ENCODE measurements at places on chromosomes 3 and 15.

DNA sequence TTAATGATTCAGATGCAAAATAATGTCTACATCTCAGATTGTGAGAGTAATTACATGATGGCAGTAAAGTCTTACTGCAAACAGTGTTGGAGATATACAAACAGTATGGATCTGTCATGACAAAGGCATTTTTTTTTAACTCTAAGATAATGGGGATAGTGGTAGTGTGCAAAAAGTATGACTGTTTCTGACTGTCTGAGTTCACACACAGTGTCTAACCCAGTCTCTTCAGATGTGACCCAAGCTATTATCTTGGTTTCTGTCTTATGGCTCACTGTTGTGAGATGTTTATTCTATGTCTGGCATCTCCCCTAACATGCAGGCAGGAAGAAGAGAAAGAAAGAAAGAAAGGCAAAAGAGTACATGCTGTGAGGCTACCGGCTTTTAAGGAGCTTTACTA is 17.0 kb downstream of the RPL39L start:
- DNase-seq: no peak

DNA sequence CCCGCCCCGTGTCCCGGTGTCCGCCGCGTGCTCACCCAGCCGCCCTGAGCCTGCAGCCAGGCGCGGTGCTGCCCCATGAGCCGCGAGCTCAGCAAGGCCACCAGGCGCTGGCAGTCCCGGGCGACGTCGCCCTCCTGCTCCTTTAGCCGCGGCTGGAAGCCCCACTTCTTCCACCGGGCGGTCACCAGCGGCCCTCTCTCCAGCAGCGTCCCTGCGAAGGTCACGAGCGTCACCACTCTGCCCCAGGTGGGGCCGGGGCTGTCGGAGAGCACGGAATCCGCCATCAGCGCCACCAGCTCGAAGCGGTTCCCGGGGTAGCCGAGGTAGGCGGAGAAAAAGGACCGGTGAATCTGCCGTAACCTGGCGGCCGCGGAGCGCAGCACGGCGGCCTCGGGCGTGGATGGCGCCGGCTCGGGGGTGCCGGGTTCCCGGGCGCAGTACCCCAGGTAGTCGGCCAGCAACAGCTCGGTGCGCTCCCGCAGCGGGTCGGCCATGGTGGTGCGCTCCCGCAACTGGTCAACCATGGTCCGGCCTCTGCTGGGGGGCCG is 298 bp downstream of the BCL2L10 start:
- peak; percentile 34 for DNase-seq

DNA sequence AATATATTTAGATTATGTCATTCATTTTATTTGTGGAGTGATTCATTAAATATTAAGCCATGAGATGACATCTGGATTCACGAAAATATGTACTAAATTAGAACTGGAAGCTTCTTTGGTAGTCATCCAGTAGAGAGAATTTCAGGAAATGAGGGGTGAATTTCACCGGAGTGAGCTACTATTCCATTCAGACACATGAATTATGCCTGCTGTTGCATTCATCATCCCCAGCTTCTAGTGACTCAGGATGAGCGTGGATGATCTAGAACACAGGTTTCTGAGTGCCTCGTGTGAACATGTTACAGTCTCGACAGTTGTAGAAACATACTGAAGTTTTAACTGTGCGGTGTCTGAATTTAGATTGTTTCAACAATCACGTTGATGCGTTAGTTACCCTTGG is 42.9 kb upstream of the GABRG3 start:
- DNase-seq: no peak

DNA sequence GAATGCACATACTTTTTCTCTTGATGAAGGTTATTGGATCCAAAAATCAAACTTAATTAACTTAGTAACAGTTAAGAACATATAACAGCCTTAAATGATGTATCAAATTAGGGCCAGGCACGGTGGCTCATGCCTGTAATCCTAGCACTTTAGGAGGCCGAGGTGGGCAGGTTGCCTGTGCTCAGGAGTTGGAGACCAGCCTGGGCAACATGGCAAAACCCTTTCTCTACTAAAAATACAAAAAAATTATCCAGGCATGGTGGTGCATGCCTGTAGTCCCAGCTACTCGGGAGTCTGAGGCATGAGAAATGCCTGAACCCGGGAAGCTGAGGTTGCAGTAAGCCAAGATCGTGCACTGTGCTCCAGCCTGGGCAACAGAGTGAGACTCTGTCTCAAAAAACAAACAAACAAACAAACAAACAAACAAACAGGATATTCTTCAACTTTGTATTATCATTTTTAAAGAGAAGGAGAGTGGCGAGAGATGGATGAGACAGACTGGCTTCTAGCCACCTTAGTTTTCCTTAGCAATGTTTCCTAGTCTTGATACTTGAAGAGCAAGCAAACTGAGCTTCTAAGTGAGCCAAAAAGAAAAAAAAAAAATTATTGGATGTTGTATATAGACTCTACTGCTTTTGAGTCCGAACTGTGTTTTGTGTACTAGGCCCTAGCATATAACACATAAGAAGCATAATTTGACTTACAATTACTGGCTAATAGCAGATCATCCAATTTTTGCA is 13.8 kb downstream of the SPRED1 start:
- DNase-seq: no peak

- peak; percentile 60 for DNase-seq
These were observed 74.8 kb upstream of the NTRK3 start for GRCh38 chr15:88331291-88331690.

GRCh38 chr3:181880331-181880730 is 168.6 kb downstream of the SOX2 start:
- no peak for DNase-seq

- DNase-seq: peak; percentile 98
These were observed at the start of gene TATDN2 for GRCh38 chr3:10248184-10248983. TSS of gene TATDN2 (plus strand) at chr3:10248459. CDS start at chr3:10249201, 742 bp downstream.

- DNase-seq: peak; percentile 84
These were observed 223.4 kb upstream of the CGNL1 start for GRCh38 chr15:57152666-57153539.

GRCh38 chr15:29403772-29404171 is 134.2 kb upstream of the NSMCE3 start:
- no peak for DNase-seq

DNA sequence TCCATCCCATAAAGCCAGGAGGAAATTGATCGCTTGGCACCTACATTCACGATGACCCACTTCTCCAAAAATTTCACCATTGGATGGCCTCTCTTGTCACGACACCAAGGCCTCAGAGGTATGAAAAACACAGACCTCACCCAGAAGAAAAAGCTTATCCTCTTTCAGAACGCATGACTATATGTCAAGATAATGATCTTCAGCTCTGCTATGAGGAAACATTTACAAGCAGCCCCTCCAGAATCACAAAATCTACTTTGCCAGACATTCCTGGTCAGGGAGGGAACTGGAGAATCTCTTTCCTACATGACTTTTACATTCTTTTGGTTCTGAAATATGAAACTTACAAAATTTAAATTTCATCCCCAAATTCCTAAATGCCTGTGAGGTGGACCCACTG is 122.7 kb downstream of the WNT5A start:
- DNase-seq: no peak

GRCh38 chr3:37161351-37161750 is 13.0 kb downstream of the LRRFIP2 start:
- no peak for DNase-seq

- DNase-seq: no peak
These were observed 73.1 kb downstream of the USF3 start for GRCh38 chr3:113623324-113623723.

DNA sequence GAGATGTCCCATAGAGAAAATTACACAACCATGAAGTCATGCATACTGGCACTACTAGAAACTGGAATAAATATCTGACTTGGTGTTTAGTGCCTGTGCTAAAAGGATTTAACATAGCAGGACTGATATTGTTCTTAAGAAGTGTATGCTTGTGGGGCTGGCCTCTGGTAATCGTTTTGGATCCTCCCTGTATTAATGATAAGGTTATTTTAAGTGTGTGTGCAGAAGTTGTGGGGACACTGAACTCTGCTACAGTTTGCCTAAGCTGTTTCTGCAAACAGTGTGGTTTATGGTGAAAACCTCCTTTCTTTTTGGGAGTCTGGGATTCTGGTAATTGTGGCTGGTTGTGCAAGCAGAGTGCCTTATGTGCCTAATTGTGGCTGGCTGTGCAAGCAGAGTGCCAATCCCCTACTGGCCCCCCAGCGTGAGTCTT is 120.8 kb downstream of the CLASP2 start:
- DNase-seq: no peak

- DNase-seq: no peak
These were observed 74.6 kb upstream of the ADPGK start for GRCh38 chr15:72858205-72858604.

DNA sequence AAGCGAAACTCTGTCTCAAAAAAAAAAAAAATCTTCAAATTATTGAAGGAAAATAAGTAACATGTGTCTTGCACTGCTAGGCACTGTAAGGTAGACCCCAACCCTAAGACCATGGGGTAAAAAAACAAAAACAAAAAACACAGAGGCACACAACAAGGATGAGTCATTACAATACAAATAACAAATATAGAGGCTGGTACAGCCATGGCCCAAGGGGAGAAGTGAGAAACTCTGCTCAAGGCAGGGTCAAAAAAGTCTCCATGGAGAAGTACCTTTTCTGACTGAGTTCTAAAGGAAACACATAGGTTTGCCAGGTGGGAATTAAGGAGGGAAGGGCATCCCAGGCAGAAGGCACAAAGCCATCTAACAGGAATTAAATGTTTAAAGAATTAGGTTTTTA is 54.5 kb downstream of the TOP2B start:
- DNase-seq: no peak

DNA sequence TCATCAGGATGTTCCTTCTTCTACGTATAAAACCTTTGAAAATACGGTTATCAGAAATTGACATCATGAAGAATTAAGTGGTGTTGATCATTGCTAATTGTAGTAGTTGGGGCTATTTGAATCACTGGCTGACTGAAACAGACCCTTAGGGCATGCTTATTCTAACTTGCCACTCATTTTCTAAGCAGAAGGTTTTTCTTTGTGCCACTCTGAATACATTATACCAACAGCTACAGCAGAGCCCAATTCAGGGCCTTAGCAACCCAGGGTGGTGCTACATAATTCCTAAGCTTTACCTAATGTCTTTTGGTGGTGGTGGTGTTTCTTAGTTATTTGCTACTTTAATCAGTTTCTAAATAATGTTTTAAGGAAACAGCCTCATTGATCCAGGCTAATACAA is 524.2 kb downstream of the NLGN1 start:
- no peak for DNase-seq

- DNase-seq: no peak
These were observed 19.3 kb upstream of the NOX5 start for GRCh38 chr15:68994981-68995761.

- DNase-seq: no peak
These were observed 192.7 kb upstream of the CTDSPL start for GRCh38 chr3:37668818-37669610.

DNA sequence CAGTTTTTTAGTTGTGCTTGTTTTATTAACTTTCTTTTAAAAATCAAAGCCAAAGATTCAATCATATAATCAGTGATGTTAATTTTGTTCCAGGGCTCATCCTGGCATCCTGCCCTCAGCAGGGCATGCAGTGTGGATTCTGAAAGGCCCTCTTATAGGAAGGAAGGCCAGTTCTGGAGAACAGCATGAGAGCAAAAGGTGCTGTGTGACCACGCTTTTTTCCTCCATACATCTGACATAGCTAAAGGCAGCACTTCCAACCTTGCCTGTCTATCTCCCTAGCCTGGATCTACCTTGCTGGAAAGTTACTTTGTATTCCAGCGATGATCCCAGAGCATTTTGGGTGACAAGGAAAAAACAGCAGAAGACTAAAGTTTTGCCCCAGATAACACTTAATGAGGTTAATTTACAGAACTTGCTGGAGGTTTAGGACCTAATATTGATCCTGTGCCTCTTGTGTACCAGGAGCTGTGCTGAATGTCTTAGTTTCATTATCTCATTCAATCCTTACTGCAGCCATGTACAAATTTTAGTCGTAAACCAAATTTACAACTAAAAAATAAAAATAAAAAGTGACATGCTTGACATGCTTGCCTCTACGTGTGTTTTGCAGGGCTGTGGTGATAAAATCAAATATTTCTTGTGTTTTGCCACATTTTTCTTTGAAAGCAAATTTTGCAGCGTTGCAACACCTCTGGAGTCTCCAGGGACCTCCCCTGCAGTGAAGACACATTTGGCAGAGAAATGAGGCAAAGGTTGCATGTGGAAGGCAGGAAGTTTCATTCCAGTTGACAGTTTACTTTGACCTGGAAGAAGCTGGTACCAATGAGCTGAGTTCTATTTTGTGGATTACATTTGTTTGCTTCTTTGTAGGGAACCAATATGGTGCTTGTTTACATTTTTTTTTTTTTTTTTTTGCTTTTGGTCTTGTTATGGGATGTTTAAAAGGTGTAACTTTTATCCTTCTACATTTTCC is 13.2 kb downstream of the IL1RAP start:
- DNase-seq: no peak

DNA sequence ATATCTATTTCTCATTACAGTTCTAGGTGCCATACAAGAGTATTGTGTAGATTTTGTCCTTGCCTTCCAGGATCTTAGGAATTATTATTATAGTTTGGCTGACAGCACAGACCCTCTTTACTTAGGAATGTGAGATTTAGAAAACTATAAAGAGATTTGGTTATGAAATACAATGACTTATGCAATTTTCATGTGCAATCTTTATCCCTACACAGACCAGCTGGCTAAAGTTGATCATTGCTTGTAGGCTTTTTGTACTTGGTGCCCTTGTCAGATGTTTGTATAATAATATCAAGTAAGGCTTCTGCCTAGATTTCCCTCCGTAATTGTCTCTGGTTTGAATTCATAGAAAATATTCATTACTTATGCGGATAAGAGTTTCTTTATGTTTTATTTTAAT is 174.5 kb upstream of the GAP43 start:
- no peak for DNase-seq
